ENCODE measurements at places on chromosomes 12 and 14.
A peak's percentile ranks its signal among the peaks of the same experiment; 100 is the strongest.

GRCh38 chr12:48995086-48995879, 3.9 kb downstream of the DDN start:
- peak; percentile 100 for DNase-seq

DNA sequence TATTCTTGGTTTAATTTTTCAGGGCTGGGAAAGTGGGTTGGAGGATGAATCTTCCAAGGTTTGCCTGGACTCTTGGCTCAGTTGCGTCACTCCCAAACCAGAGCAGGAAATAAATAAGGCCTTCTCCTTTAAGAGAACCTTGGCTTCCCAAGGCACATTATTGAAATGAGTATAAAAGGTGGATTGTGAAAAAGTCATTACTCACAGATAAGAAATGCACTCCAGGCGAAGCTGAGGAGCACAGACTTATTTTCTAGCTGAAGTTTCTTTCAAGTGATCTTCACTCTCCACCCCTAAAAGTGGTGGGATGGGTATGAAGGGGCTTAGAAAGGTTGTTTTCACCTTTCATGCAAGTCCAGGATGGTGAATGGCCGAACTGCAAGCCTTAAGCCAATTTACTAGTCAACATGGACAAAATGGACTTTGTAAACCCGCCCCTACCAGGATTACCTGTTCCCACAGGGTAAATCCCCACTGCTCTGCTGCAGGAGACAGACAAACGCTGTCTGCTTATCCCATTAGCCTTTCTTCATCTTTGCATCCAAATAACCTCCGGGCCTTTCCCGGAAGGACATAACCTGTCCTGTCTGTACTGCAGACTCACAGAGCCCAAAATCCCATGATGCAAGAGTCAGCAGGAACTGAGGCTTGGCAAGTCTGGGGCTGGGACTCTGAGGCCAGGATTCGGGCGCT, 207.6 kb downstream of the BCL11B start:
- DNase-seq, result no peak

DNA sequence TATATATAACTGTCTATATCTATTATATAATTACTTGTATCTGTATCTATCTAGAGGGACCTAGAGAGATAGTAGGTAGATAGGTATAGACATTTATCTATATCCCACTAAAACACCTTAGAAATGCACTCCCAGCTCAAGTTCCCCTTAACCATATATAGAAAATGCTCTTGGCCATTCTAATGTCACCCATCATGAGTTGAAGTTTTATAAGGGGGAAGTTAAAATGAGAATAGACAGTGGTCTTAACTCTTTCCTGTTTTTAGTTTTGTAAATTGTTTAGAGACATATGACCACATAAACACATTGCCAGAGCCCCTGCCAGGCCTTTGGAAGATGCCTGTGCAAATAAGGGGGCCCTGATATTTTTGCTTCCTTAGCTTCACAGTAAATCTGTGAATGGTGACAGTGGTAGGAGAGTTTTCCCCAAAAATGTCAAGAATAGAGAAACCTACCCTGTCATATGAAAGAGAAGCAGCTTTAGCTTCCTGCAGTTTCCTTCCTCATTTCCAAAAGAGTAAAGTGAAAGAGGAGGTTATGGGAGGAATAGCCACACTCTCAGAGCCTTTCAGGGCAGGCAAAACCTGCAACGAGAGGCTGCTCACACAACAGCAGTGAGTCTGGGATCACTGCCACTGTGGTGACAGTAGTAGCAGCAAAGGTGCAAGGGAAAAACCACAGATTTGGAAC, 45.5 kb downstream of the MGST1 start:
- DNase-seq, result no peak

DNA sequence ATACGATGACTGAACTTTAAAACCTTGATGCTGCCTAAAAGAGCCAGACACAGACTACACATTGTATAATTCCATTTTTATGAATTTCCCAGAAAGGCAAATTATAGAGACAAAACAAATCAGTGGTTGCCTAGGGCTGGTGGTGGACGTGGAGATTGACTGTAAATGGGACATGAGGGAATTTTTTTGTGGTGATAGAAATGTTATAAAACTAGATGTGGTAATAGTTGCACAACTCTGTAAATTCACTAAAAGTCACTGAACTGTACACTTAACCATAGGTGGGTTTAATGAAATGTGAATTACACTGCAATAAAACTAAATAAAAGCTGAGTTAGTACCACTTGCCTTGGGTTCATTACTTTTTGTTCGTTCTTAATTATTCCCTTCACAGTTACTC, 72.1 kb downstream of the PLEKHA5 start:
- no peak for DNase-seq

GRCh38 chr14:27836386-27836785, 930.2 kb upstream of the FOXG1 start:
- DNase-seq, result no peak

DNA sequence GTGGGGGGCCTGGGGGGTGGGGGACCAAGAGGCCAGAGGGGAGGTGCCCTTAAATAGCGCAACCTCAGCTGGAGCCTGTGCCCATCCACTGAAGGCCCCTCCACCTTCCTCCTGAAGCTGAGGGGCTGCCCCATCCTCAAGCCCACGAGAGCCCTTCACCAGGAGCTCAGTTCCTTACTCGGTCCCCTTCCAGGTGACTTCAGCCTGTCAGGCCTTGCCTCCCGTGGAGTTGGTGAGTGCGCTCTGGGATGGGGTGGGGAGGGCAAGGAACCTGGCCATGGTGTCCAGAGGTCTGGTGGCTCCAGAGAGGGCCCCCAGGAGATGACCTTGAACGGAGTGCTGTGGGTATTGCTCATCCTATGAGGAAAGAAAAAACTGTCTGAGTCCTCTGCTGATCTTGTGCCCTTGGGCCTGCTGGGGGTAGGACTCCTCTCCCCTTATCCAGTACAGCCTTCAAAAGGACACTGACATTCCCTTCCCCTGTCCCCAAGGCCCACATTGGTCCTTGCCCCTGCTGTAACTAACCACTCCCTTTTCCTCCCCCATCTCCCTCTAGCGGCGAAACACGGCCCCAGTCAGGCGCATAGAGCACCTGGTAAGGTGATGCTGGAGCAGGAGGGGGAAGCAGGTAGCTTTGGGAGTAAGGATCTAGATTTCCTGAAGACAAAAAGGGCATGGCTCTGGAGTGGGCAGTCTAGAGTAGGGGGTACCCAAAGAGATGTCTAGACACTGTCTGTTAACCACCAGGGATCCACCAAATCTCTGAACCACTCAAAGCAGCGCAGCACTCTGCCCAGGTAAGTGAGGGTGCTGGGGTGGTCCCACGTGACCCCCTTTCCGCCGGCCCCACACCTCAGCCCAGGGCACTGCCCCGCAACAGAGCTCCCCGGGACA, 3.6 kb downstream of the TNS2 start:
- DNase-seq, result peak; percentile 11

- DNase-seq, result no peak
Observed at GRCh38 chr12:19238540-19238939, 109.0 kb downstream of the PLEKHA5 start.

GRCh38 chr12:29073631-29074239, 75.3 kb upstream of the FAR2 start:
- DNase-seq, result no peak

GRCh38 chr12:75891072-75891471, 140.5 kb downstream of the PHLDA1 start:
- DNase-seq, result no peak

GRCh38 chr12:68069275-68069674, 80.0 kb downstream of the IFNG-AS1 start:
- DNase-seq, result no peak

DNA sequence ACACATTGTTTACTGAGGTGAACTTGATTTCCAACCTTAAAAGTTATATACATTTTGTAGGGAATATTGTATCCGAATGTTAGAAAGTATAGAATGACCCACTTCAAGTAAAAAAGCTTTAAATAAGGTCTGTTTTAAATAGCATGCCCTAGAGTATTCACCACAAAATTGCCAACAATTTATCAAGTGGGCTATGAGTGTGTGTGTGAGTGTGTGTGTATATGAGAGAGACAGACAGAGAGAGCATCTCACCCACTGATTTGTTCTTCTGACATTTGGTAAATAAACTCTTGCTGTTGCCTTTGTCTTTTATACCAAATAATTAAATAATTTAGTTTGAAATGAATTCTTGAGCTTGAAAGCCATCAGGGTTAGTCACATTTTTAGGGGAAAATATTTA, 29.8 kb upstream of the RAP1B start:
- no peak for DNase-seq

DNA sequence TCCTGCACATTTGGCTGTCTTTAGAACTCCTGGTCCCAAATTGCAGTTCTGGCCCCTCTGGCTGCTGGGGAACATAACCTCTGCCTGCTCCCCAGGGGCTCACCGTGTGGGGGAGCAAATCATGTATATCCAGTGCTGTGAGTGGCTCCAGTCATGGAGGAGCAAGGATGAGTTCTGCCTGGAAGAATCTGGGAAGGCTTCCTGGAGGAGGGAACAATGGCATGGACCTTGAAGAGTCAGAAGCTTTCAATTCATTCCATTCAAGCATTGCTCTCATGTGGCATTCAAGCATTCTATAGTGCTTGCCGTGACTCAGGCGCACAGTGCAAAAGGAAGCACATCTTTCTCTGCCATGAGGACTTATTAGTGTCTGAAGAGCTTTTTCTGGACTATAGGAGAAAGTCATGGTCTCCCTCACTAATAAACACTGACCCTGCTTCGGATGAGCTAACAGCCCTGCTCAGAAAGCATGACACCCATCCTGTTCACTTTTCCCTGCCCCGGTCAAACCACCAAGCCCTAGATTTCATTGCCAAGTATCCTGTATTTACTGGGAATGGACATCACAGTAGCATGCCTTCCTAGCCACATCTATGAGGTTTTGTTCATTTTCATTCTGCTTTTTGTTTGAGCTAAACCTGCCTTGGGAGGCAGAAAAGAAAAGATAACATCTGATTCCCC, 3.5 kb downstream of the IFI27 start:
- DNase-seq, result no peak

- no peak for DNase-seq
Observed at GRCh38 chr12:116783525-116784237, 45.6 kb downstream of the RNFT2 start.

DNA sequence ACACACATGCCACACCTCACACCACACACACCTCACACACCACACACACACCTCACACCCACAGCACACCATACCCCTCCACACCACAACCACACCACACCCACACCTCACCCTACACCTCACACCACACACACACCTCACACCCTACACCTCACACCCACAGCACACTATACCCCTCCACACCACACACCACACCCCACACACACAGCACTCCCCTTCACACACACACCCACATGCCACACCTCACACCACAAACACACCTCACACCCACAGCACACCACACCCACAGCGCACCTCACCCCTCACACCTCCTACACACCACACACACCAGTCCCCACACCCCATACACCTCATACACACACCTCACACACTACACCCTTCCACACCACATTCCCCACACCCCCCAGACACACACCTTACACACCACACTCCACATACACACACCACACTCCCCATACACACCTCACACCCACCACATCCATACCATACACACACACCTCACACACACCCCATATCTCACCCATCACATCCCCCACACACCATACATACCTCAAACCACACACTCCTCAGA, 80.0 kb downstream of the ACTN1 start:
- no peak for DNase-seq

GRCh38 chr12:3119192-3119755, 42.1 kb downstream of the TSPAN9 start:
- no peak for DNase-seq

- no peak for DNase-seq
Observed at GRCh38 chr14:88198446-88198845, 124.6 kb downstream of the KCNK10 start.

DNA sequence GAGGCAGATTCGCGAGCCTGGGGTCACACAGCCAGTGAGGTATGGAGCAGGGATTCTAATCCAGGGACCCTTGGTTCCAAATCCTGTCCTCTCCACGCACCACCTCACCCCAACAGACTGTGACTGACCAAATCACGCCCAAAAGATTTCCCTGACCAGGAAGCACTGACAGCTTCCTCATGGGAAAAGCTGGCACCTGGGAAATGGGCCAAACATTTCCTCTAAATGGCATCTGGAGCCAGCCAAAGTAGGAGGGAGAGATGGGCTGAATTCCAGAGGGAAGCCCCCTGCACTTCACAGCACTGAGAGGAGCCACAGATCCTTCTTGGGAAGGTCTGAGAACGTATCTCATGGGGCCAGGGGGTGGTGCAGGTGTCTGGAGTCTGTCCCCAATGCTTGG, 28.8 kb downstream of the CCDC92 start:
- no peak for DNase-seq

DNA sequence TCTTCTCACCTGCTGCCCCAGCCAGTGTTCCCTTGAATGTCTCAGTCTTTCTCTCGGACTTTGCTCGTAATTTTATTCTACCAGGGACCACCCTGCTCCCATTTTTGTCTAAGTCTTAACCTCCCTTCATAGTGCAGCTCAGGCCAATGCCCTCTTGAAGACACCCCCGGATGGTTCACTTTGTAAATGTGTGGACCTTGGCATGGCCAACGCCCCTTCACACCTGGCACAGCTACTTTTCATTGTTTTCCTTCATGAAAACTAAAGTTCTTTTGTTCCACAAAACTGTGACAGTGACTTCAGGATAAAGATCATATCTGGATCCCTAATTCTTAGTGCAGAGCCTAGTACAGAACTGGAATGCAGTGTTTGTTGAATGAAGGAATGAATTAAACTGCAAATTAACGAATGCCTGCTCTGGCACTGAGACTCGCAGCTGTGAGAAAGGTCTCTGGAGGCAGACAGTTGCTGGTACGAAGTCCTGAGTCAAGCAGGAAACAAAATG, 3.5 kb upstream of the RNASE4 start:
- no peak for DNase-seq

DNA sequence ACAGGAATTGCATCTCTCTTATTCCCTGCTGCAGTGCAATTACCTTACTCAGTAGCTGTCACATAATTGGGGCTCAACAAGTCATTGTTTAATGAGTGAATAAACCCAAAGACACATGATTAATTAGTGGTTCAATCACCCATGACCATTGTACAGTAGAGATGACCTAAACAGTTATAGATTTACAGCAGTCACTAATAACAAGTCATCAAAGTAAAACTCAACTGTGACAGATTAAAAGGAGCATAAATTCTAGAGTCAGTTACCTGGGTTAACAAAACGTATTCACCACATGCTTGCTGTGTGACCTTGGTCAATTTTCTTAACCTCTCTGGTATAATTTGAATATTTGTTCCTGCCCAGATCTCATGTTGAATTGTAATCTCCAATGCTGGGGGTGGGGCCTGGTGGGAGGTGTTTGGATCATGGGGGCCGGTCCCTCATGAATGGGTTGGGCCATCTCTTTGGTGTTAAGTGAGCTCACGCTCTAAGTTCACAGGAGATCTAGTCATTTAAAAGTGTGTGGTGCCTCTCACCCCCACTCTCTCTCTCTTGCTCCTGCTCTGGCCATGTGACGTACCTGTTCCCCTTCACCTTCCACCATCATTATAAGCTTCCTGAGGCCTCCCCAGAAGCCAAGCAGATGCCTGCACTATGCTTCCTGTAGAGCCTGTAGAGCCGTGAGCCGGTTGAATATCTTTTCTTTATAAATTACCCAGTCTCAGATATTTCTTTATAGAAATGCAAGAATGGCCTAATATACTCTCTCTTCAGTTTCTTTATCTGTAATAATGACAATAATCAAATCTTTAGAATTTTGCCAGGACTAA, 141.9 kb upstream of the PLEKHG7 start:
- DNase-seq, result no peak

All from 8988T (cell line).